NCI-H524 treated with DMSO at 0.1 percent for 48 hours (cell line): ENCODE measurements at places on chromosomes 4 and X.

GRCh38 chrX:120672841-120673530, 43.1 kb upstream of the C1GALT1C1 start:
- DNase-seq, result no peak

DNA sequence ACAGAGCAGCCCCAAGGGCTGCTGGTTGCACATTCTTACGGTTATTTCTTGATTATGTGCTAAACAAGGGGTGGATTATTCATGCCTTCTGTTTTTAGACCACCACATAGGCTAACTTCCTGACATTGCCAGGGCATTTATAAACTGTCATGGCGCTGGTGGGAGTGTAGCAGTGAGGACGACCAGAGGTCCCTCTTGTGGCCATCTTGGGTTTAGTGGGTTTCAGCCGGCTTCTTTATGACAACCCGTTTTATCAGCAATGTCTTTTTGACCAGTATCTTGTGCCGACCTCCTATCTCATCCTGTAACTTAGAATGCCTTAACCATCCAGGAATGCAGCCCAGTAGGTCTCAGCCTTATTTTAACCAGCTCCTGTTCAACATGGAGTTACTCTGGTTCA, 212.4 kb upstream of the GRID2 start:
- DNase-seq, result no peak

DNA sequence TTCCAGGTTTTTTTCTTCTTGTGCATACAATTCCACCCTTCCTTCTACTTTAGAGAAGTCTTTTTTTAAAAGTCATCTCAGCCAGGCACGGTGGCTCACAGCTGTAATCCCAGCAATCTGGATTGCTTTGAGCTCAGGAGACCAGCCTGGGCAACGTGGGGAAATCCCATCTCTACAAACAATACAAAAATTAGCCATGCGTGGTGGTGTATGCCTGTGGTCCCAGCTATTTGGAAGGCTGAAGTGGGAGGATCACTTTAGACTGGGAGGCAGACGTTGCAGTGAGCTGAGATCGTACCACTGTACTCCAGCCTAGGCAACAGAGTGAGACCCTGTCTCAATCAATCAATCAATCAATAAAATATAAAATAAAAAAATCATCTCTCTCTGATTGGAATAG, 14.8 kb downstream of the ELOVL6 start:
- DNase-seq, result no peak

GRCh38 chrX:34813618-34814017, 129.0 kb upstream of the FAM47B start:
- DNase-seq, result no peak

DNA sequence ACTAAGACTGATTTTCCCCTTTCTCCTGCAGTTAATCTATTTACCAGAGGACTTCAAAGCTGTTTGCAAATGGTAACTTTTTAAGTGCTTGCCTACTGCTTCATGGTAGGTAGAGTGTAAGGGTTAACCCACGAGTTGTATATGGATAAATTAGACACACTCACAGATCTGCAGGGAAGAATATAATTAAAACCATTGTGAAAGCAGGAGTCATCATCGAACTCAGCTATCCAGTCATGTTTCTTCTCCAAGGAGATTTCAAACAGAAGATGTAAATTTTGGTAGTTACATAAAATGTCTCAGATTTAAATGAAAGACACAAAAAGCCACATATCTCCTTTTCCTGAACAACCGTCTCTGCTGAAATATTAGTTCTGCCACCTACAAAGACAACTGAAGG, 549 bp upstream of the XG start:
- DNase-seq, result no peak
